ENCODE measurements at places on chromosomes 2 and 18.

DNA sequence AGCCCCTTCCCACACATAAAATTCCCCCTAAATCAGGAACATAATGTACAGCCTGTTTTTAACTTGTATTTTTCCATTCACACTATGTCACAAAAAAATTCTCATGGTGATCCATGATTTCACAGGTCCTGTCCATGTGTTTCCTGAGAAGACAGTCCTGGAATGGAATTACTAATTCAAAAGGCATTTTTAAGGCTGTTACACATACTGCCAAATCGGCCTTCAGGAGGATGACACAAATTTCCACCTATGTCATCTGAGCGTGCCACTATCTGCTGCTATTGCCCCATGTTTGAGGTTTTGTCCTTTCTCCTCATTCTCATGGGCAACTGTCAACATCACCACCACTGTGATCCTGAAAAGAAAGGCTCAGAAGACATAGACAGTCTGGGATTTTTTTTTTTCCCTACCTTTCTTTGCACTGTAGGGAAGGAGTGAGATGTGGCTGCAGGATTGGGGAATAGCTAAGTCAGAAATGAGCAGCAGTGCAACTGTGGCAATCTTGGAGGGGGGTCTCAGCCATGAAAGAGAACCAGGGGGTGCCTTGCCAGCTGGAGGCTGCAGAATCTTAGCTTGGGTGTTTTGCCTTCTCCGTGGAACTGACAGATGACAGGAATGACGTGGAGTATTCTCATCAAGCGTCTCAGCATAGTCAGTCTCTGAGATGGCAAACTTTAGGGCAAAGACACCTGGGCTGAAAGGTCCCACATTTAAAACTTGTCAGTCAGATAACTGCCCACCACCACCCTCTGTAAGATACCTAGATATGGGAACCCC lies 73.4 kb downstream of the MARCHF4 start:
- DNase-seq, result no peak

GRCh38 chr18:7645756-7646155 lies 78.6 kb downstream of the PTPRM start:
- no peak for DNase-seq

DNA sequence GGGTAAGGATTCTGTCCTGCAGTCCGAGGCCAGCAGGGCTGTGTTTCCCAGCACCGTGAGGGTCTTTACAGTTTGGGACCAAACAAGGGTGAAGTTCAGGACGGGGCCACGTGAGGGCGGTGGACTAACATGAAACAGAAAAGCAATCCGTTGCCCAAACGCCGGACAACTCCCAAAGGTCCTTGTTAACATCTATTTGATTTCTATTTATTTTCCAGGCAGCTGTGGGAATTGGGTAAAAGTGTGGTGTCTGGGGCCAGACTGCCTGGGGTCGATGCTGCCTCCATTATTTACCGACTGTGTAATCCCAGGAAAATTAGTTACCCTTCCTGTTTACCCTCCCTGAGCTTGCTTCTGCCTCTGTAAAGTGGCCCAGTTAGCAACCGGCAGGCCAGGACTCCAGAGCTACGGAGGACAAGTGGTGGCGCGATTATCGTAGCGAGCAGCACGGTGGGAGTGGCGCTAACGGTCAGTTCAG lies 66.3 kb upstream of the TCF7L1 start:
- peak; percentile 20 for DNase-seq

- DNase-seq, result no peak
Measured at GRCh38 chr2:19635951-19636510, 265.8 kb downstream of the TTC32 start.

DNA sequence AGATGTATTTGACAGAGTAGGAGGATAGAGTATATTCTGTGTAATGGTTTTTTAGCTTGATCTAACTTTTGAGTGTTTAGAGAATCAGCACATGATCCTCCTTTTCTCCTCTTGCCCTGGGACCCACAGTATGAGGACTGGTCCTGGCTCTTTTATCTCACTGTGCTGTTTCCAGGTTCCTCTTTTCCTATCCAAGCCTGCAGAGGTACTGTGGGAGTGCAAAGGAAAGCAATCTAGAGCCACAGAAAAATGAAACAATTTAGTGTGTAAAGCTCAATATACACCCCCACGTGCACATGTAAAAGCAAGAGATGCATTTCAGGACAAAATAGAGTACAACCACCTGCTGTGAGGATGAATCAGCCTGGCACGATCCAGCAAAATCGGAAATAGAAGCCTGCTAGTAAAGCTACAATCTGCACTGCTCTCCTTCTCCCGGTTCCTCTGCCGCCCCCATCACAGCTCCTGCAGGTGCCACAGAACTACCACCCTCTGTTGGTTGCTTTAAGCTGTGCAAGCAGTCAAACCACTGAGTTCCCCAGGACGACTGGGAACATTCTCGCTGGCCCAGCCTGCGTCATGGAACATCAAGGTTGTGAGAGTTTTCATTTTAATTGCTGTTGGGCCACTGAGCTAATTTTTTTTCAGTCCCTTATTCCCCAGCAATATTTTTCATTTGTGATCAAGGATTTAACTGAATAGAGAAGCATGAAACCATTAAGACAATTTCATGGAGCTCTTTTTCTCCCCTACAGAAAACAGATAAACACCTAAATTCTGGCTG lies 47.8 kb upstream of the MAPRE3 start:
- DNase-seq, result peak; percentile 17

DNA sequence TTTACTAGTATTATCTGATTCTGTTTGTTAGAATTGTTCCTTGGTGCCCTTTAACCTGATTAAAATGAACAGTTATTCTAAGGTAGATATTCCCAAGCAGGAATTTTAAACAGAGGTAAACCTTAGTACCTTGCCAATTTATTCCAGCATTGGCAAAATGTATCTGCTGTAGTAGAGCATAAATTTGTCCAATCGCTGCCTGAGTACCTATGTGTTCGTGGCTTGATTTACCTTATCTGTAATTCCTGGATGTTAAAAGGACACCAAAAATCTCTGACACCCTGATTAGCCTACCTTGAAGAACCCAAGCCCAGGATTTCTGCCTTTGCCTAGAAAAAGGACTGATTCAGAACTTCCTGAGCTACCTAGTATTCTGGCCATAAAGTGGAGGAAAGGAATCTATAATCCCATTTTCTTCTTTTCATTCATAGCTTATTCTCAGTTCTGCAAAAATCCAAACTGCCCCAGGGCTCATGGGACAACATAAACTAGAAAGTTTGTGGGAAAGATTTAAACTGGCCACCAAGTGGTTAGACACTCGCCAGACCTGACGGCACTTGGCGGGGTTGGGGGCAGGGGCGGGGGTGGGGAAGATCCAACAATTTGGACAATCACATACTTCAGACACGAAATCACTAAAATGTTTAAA lies 16.2 kb upstream of the ZCCHC2 start:
- no peak for DNase-seq

GRCh38 chr2:18593496-18593895 lies 4.1 kb upstream of the NT5C1B start:
- DNase-seq, result no peak

DNA sequence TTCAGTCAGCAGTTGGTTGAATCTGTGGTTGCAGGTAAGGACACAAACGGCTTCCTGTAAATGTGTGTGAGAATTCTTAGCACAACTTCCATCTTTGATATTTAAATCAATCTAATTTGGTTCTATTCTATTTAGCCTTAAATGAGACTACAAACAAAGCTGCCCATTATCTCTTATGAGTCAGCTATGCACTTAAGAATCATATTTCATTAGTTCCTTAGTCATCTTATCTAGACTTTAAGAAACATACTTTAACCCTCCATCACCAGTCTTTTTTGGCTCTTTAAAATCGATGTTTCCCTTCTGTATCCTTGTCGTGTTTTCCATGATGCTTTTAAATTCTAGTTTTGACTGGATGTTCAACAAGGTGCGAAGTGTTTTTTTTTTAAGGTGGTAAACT lies 114.4 kb upstream of the TMEM200C start:
- no peak for DNase-seq

- no peak for DNase-seq
Measured at GRCh38 chr18:7394050-7394659, 163.3 kb downstream of the LRRC30 start.

- no peak for DNase-seq
Measured at GRCh38 chr2:219199470-219200211, 6.9 kb upstream of the ZFAND2B start.

GRCh38 chr18:45755934-45756333 lies 32.0 kb downstream of the SLC14A1 start:
- no peak for DNase-seq

DNA sequence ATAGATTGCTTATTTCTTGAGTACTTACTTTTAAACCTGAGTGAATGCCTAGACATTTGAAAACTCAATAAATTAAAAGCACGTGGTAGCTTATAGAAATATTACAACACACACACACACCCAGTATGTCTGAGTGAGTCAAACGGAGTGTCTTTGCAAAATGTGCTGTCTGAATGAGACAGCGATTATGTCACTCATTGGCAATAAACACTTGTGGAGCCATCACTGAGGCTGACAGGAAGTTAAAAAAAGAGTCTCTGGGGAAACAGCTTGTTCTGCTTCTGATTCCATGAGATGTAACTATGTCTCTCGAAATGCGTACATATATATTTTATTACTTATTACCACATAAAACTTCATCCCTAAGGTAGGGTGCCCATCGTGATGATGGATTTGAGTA lies 22.3 kb upstream of the VPS4B start:
- DNase-seq, result no peak

GRCh38 chr2:16386031-16386430 lies 279.6 kb downstream of the CYRIA start:
- no peak for DNase-seq
